CD4-positive, alpha-beta T cell treated with Interleukin-12 subunit alpha and Interleukin-12 subunit beta, for 1 hour (primary cell): ENCODE measurements at places on chromosomes 1 and 21.

- DNase-seq: no peak
These were observed 20.1 kb downstream of the PPT1 start for GRCh38 chr1:40076895-40077312.

DNA sequence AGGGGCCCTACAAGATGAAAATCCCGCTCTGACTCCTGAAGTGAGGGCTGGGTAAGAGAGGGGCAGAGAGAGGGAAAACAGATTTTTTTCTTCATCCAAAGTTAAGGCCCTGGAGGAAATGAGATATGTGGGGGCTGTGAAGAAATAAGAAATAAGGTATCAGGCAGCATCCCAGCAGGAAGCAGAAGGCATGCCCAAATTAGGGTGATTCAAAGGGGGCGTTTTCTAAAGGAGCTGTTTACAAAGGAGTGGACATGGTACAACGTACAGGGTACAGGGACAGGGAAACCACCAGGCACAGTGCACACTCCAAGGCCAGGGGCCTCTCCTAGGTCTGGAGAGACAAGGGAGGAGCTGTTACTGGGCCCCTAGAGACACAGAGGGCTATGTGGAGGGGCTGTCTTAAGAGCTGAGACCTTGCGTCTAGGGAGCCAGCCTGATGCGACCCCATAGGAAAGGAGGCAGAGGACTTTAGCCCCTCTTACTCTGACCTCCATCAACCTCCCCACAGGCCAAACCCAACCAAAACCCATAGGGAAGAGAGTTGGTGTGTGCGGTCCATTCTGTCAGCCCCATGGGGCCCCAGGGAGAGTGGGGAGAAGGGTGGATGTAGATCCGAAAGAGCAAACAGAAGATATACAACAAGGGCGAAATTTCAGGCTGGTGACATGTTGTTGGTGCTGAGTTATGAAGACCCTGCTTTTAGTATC lies 38.6 kb downstream of the STYXL2 start:
- no peak for DNase-seq

DNA sequence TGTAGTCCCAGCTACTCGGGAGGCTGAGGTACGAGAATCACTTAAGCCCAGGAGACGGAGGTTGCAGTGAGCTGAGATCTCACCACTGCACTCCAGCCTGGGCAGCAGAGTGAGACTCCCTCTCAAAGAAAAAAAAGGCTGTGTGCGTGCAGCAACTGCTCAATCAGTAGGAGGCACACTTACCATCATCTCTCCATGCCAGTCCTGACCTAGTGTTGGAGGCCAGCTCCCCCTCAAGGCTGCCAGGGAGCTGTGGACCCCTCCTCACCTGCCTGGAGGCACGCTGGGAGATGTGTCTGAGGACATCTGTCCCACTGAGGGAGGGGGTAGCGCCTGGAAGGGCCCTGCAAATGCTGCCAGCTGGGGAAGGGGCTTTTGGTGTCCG lies 11.9 kb downstream of the RPS6KA1 start:
- no peak for DNase-seq

GRCh38 chr1:26786437-26787380 lies 1.0 kb upstream of the PIGV start:
- DNase-seq: peak; percentile 28

DNA sequence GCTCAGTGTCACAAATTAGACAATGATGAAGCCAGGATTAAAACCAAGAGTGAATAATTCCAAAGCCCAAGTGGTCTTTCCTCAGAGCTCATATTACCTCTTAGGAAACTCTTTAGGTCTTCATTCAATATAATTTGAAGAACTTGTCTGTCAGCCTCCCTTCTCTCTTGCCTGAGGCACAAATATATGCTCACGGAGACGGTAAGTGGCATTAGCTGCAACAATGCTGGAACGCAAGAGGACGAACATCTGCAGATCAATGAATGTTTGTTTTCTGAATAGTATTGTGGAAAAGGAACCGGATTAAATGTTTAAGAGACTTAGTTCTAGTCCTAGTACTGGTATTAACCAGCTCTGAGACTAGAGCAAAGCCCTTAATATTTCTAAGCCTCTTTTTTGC lies 39.7 kb upstream of the LYST start:
- no peak for DNase-seq

GRCh38 chr1:234938924-234939323 lies 189.7 kb downstream of the TOMM20 start:
- no peak for DNase-seq

GRCh38 chr1:153536012-153536670 lies 350 bp upstream of the S100A6 start:
- DNase-seq: peak; percentile 87

- no peak for DNase-seq
These were observed 97.8 kb downstream of the MRPL37 start for GRCh38 chr1:54297596-54298283.

DNA sequence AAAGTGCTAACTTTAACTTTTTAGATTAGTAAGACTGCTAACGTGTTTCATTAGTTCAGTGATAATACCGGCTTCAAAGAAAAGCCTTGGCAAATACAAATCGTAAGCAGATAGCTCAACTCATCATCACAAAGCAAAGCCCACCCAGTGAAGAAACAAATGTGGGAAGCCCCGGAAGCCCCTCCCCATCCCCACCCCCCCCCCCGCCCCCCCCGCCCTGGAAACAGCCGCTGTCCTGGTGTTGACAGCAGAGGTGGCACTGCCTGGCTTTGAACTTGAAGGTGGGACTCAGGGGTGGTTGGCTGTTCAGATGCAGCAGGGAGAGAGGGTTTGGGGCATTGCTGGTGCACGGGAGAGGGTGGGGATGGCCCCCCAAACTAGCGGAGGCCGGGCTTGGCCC lies 14.1 kb downstream of the PDXK start:
- no peak for DNase-seq

DNA sequence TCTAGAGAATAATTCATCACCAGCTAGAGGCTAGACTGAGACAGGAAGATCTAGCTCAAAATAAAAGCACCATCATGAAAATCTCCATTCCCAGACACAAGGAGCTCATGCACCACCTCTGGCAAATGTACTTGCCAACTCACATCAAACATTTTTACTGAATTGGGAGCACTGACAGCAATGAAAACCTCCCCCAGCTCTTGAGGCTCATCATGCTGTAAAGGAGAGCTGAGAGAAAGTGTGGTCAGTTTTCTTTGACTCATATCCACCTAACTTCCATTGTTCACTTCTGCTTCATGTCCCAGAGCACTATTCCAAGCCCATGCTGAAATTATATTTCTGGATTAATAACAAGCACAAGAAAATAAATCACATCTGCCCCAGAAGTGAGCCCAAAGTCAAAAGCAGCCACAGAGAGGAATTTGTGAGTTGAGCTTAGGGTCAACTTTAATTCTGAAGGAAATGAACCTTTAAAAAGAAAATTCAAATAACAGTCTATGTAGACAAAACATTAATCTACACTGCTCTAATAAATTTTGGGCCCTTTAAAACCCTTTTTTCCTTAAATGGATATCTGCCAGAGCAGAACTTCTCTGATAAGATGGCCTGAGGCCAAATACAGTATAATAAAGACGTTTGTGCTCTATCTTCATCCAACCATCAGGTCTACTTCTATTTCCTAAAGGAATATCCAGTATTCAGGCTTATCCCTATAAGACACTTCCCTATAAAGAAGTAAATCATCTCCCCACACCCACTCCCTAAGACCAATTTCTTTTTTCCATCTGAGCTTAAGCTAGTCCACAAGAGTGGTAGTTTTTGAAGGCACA lies 85.9 kb upstream of the ADAM30 start:
- no peak for DNase-seq

DNA sequence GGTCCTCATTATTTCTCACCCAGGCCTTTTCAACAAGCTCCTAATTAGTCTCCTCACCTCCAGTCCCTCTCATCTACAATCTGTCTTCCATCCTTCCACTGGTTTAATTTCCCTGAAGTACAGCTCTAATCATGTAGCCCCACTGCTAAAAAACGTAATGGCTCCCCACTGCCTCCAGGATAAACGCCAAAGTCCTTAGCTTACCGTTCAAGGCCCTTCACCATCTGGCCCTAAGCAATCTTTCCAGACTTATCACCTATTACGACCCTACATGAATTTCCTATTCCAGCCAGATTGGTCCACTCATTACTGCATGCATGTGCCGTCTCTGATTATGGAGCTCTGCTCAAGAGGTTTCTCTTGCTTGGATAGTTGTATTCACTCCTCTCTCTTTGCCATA lies 83.1 kb upstream of the DAB1 start:
- DNase-seq: no peak

- DNase-seq: no peak
These were observed 19.9 kb downstream of the FOXO6 start for GRCh38 chr1:41380979-41381691.

- peak; percentile 20 for DNase-seq
These were observed 17.2 kb downstream of the JAK1 start for GRCh38 chr1:64948905-64949833.

DNA sequence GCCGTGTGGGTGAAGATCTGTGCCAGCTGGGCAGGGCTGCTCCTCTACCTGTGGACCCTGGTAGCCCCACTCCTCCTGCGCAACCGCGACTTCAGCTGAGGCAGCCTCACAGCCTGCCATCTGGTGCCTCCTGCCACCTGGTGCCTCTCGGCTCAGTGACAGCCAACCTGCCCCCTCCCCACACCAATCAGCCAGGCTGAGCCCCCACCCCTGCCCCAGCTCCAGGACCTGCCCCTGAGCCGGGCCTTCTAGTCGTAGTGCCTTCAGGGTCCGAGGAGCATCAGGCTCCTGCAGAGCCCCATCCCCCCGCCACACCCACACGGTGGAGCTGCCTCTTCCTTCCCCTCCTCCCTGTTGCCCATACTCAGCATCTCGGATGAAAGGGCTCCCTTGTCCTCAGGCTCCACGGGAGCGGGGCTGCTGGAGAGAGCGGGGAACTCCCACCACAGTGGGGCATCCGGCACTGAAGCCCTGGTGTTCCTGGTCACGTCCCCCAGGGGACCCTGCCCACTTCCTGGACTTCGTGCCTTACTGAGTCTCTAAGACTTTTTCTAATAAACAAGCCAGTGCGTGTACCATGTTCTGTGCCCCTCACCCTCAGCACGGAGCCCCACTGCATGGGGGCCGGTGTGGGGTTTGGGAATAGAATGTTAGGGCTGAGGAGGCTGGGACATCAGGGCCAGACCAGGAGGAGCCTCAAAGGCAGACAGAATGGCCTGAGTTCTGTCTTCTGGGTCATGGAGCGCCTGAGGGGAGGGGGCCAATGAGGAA lies 21.3 kb downstream of the SERINC2 start:
- DNase-seq: no peak

GRCh38 chr1:184755226-184756065 lies 788 bp upstream of the EDEM3 start:
- peak; percentile 40 for DNase-seq

GRCh38 chr1:245606157-245606725 lies 451.5 kb downstream of the KIF26B start:
- no peak for DNase-seq

DNA sequence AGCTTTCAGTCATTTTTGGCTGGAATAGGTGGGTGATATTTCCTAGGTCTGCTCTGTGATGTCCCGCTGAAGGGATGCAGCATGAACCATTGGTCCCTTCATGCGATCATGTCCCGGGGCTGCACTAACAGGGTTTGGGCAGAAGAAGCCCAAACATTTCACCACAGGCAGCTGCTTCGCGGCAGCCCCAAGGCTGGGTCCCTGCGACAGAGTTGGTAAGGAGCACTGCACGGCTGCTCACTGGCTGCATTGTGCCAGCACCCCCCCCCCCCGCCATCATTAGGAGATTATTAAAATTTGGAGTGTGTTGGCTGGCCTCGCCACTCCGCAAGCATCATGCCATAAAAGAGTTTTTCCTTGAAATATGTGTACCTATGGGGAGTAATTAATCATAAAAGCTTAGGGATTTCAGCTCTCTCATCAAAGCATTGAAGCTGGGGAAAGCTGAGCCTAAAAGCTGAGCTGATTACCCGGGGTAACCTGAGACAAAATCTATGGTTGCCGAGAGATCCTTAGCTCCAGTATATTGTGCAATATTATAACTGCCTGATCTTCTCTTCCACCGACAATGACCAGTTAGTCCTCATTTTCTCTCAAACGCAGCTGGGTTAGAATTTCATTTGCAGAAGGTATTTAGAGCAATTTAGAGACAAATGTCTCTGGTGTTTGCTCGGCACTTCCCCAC lies 62.5 kb downstream of the PEX14 start:
- no peak for DNase-seq

- DNase-seq: no peak
These were observed 71.2 kb downstream of the NGF start for GRCh38 chr1:115266729-115267421.

- no peak for DNase-seq
These were observed 197.0 kb upstream of the EDN2 start for GRCh38 chr1:41681331-41682098.

GRCh38 chr21:17964199-17964598 lies 145.0 kb upstream of the C21orf91 start:
- no peak for DNase-seq

GRCh38 chr1:183543619-183544204 lies 46.5 kb downstream of the NCF2 start:
- DNase-seq: peak; percentile 55

DNA sequence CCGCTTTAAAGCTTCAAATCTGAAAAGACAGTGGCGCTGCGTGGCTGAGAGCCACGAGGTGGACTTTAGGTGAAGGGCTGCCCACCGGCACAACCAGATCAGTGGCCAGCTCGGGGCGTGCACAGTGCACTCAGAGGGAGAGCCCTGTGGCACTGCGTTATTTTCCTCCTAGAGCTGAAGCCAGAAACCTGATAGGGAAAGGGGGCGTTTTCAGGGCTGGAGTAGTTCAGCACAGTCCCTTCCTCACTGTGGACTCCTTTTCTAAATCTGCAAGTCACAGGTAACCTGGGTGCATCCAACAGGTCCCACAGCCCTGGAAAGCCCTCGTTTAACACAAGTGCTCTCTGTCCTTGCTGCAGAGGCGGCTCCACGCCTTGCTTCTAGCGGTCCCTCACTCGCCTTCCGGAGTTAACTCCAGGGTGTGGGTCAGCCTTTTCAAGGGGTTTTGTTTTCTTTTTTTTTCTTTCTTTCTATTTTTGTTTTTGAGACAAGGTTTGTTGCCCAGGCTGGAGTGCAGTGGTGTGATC lies 81.2 kb downstream of the GALNT2 start:
- no peak for DNase-seq

GRCh38 chr1:12172042-12172851 lies 5.5 kb downstream of the TNFRSF1B start:
- peak; percentile 54 for DNase-seq

DNA sequence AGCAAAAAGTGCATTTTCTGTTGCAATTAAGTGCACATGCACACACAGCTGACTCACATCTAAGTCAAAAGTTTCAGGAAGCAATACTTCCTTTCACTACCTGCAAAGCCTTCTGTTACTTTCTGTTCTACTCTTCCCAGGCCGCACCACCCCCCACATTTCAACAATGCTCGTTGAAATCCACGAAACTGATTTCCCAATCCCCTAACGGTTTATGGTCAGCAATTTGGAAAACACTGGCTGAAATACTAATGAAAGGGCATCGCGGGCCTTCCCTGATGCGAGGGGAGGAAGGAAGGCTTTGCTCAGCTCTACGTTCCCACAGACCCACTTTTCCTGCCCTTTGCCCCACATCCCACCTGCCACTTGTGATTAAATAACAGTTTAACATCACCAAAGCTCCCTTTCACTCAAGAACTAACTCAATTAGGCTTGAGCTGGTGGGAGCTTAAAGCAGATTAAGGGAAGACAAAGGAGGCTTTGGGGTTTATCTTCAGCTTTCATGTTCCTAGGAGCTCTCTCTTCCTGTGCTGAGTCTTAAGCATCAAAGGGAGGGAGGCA lies 243.2 kb upstream of the RAB4A start:
- DNase-seq: peak; percentile 30

- no peak for DNase-seq
These were observed 53.3 kb upstream of the FAM89A start for GRCh38 chr1:231093156-231093922.

GRCh38 chr1:6150006-6150938 lies 29.8 kb downstream of the CHD5 start:
- no peak for DNase-seq
